ENCODE measurements at places on chromosomes 2 and 18.

DNA sequence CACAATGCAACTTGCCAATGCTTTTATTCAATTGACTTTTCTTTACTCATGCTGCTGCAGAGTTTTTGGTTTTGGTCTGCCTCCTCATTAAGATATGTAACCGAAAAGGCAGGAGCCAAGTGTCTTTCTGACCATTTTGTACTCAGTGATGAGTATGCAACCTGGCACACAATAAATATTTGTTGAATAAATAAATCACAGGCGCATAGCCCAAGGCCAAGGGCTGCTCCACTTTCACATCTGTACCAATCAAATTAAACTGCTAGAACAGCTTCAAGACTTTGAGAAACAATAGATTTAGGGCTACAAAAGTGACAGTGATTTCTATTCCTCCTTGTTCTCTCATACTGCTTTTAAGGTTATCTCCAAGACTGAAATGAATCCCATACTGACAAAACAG, 828.2 kb downstream of the RNF144A start:
- DNase-seq = no peak

DNA sequence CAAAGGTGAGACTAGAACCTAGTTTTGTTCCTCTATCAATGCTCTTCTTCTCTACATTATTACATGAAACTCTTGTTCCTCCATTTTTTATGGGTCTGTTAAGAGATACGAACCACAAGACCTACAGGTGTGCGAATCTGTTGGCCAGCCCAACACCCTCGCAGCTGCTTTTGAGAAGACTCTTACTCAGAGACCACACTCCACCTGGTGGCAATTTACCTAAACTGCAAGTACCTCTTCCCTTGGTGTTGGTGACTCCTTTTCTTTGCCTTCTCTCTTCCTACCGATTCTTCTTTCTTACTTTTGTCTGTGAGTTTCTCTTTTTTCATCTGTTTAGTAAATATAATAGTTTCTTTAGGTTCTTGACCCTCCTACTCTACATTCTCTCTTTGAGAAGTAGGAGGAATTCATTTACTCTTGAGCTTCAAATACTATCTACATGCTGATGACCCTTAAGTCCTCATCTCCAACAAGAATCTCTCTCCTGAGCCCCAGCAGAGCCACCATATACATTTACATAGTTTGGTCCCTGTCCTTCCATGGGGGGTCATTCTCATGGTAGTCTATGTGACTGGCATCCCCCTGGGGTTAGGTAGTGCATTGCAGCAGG, 81.8 kb upstream of the GAREM1 start:
- DNase-seq = peak; percentile 29

DNA sequence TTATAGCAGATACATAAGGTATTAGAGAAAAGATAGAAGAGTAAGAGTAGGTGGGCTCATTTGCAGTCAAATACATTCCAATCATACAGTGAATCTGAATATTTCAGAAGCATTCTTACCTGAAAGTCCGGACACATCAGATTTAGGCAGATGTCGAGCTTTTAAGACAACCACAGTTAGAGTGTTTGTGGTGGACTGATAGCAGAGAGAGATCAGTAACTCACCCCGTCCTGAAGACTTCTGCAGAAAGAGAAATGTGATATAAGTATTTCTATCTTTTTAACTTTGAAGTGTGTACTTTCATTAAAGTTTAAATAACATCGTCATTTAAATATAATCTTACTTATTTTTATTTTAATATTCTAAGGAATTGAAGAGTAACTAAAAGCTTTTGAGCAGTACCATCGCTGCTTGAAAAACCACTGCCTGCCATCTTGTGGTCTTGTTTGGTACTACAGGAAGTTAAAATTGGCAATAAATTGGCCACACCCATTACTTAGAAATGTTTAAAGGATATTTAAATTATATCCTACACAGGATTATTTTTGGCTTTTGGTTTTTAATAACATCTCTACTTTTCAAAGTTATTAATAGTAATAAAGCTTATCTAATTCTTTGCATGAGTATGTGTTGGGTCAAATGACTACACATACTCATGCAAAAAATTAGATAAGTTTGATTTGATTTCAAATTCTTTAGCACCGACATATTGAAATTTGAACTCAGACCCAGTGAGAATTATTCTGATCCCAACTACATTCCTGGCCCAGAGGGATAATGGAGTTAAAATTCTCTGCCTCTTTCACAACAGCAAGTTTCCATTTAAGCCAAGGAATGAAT, 5.5 kb downstream of the SYT4 start:
- no peak for DNase-seq

GRCh38 chr18:22238036-22238435, 68.6 kb downstream of the GATA6 start:
- no peak for DNase-seq

GRCh38 chr2:14401873-14402272, 230.6 kb upstream of the LRATD1 start:
- DNase-seq = no peak

DNA sequence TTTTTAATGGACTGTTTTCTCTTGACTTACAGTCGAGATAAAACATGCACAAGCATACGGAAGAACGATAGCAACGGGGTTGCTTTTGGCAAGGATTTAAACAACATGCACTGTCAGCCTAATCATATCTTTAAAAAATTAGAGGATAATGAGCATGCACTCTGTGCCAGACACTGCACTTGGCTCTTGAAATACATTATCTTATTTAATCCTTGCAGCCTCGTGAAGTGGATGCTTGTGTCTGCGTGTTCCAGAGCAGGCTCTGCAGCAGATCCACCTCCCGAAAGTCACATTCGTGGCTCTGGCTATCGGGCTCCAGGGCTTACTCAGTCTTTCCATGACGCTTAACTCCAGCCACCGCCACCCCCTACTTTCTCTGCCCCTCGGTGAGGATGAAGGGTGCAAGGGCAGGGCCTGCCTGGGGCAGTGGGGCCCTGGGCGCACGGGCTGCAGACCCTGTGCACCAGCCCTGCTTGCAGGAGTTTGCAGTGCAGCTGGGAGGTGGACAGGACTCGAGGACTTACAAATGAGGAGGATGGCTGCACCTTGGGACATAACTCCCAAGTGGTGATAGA, 61.7 kb downstream of the ACKR3 start:
- DNase-seq = no peak

DNA sequence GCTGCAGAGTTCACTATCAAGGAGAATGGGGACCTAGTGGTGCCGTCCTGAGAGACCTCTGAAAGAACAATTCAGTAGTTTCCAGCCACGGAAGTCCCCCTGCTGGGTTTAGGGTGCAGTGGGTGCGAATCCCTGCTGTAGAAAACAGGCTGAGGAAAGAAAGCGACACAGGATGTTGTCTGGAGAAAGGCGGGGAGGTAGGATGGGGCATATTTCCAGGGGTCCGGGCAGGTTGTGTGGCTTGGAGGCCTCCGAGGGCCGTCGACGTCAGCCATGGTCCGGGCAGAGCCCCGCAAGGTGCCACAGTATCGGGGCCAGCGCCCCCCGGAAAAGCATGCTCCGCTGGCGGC, 807 bp upstream of the CREB1 start:
- DNase-seq = no peak

GRCh38 chr2:241298673-241299072, 16.8 kb downstream of the HDLBP start:
- peak; percentile 34 for DNase-seq

Data from activated T-cell treated with anti-CD3 and anti-CD28 coated beads, Interleukin-2, amount 50 U/mL, for 1 hour (primary cell).